ENCODE measurements at places on chromosomes 1 and 21. TPM values are rescaled to one million over a fixed set of nuclear protein-coding genes. Genes with fewer than 3 reads are reported as not detected.

FAM151A gene
- 1.5 TPM for polyA plus RNA-seq

KCNA2 gene
- polyA plus RNA-seq, result not detected

DNA sequence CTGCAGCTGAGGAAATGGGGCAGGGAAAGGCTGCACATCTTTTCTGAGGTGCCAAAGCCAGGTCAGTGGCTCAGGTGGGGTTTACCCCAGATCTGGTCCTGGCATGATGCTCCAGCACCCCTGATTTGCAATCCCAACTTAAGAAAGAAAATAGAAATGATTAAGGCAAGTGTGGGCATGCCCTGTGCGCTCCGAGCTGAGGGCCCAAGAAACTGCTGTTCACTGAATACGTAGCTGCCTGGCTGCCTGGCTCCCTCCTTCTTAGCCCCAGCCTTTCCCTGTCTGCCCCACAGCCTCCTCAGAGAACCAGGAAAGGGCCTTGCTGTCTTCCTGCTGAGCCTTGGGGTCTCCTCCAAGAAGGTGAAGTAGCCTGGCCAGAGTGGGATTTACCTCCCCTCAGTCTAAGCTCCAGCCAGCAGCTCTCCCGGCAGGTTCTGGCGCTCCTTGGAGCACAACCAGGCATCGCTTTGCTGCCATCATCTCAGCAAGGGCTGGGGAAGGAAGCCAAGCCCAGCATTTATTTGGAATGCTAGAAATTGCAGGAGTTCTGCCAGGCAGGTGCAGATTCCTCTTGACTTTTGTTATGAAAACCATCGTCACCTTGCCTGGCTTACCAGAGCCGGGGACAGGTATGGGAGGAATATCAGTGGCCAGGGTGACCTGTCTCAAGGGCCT, 51.3 kb upstream of the SELENON start:
- DNase-seq, result no peak
- H3K4me1 ChIP-seq, result no peaks in the 10 kb centered on the region
- H3K36me3 ChIP-seq, result peaks cover 11% of the 10 kb centered on the region
- H3K4me3 ChIP-seq, result no peak overlapping the region

DNA sequence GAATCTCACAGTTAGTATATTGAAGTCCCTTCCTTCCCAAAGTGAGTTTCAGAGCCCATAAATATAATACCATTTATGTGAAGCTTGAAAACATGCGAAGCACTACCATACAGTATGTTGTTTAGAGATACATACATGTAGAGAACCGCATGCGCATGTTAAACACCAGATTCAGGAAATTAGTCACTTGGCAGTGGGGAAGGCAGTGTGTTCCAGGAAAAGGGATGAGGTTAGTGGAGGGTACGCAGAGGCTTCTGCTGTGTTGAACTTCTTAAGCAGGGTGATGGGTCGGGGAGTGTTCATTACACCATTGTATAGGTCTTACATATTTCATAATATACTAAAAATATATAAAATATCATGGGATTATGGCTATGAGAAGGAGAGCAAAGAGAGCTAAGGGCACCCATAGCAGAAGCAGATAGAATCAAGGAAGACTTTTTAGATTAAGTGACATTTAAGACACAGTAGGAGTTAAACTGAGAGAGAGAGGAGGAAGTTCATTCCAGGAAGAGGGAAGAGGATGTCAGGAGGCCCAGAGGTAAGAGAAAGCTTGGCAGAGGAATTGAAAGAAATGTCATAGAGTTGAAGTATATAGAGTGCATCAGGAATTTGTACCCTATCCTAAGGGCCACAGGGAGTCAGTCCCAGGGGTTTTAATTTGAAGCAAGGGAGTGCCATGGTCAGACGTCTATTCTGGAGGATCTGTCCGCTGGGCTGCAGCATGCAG, 43.5 kb upstream of the SARS1 start:
- no peak for DNase-seq
- H3K27me3 ChIP-seq, result no peaks in the 10 kb centered on the region
- no peak overlapping the region for H3K27ac ChIP-seq
- no peaks in the 10 kb centered on the region for H3K36me3 ChIP-seq
- no peaks in the 10 kb centered on the region for H3K4me1 ChIP-seq

- H3K4me3 ChIP-seq, result peak overlapping the region; percentile 59
- peaks cover 4% of the 10 kb centered on the region for H3K4me1 ChIP-seq
- H3K27me3 ChIP-seq, result peaks cover 45% of the 10 kb centered on the region
- no peak overlapping the region for H3K27ac ChIP-seq
- DNase-seq, result no peak
- no peaks in the 10 kb centered on the region for H3K36me3 ChIP-seq
Observed at GRCh38 chr1:47709019-47709871, 271.4 kb downstream of the FOXD2 start.

DNA sequence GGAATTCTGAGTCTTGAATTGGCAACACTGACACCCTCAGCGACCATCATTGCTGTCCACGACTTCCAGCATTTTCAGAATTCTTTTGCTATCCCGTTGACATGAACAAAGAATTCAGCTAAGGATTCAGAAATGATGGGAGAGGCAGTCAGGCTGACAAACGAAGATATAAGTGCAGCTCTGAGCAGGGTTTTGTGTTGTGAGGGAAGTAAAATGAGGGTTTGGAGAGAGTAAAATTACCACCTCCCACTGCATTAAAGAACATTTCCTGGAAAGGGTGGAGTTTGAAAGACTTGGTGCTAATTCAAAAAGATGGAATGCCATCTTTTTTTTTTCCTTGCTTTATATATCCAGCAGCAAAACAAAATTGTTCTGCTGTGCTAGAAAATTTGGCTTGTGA, 4.9 kb upstream of the ELK4 start:
- no peak overlapping the region for H3K27ac ChIP-seq
- DNase-seq, result no peak
- no peaks in the 10 kb centered on the region for H3K36me3 ChIP-seq
- peaks cover 5% of the 10 kb centered on the region for H3K4me1 ChIP-seq
- H3K4me3 ChIP-seq, result no peak overlapping the region

DNA sequence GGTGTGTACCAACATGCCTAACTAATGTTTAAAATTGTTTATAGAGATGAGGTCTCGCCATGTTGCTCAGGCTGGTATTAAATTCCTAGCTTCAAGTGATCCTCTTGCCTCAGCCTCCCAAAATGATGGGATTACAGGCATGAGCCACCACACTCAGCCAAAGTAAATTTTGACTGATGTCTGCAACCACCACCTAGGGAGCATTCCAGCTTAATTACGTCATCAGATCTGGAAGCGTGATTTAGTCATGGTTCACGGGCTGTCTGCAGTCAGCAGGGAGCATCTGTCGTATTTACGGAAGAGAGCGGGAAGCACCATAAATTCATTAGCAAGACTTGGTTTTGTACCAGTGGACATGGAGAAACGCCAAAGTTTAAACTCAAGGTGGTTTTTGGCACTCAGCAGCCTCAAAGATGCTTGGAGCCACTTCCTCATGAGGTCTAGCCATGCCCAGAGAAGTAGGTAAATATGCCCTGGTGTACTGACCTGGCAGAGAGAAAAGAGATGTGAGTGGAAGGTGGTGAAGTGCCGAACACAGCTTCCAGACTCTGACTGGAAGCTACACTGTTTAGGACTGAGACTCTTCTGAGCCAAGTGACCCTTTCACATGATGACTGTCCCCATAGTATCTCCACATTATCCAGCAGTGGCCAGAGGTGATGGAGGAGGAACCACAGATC, 60.8 kb upstream of the SLC35F3 start:
- no peak overlapping the region for H3K27ac ChIP-seq
- no peak for DNase-seq
- no peaks in the 10 kb centered on the region for H3K27me3 ChIP-seq

GRCh38 chr1:41241749-41242341, at the start of gene SCMH1:
Gene SCMH1 (minus strand): TSS chr1:41242306. CDS start chr1:41186133, 56,173 bp downstream.
- no peaks in the 10 kb centered on the region for H3K27me3 ChIP-seq
- peak within 1 kb of the TSS; percentile 86 for H3K4me3 ChIP-seq
- peak; percentile 43 for DNase-seq
- H3K36me3 ChIP-seq, result no peaks in the 10 kb centered on the region
- peak within 1 kb of the TSS; percentile 94 for H3K27ac ChIP-seq
